ENCODE measurements at places on chromosomes 7 and 10.

DNA sequence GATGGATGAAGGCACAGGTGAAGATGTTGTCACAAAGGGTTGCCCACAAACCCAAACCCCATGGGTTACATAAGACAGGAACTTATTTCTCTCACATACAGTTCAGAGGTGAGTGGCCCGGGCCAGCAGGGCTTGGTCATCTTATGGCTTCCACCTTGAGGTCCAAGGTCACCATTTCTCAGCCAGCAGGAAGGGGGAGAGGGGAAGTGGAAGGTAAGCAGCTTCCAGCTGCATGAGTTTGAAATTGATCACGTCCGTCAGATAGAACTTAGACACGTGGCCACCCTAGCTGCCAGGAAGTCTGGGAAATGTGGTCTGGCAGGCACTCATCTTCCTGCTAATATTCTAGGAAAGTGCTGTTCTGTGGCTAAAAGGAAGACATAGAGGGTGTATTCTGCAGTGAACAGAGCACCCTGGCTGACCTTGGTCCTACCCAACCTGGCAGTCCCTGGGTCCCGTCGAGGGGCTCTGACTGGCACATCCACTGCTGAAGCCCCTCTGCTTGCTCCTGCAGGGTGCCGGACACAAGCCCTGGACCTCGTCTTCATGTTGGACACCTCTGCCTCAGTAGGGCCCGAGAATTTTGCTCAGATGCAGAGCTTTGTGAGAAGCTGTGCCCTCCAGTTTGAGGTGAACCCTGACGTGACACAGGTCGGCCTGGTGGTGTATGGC is 49.5 kb downstream of the VWA2 start:
- DNase-seq = no peak

DNA sequence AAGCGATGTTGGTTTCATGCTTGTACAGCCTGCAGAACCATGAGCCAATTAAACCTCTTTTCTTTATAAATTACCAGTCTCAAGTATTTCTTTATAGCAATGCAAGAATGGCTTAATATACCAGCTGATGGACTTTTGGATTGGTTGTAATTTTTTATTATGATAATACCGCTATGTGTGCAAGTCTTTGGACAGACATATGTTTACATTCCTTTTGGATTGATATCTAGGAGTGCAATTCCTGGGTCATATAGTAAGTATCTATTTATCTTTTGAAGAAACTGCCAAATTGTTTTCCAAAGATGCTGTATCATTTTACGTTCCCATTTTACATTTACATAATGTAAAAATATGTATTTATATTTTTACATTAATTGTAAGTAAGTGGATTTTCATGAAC is 81.2 kb upstream of the PIP4K2A start:
- DNase-seq = no peak

DNA sequence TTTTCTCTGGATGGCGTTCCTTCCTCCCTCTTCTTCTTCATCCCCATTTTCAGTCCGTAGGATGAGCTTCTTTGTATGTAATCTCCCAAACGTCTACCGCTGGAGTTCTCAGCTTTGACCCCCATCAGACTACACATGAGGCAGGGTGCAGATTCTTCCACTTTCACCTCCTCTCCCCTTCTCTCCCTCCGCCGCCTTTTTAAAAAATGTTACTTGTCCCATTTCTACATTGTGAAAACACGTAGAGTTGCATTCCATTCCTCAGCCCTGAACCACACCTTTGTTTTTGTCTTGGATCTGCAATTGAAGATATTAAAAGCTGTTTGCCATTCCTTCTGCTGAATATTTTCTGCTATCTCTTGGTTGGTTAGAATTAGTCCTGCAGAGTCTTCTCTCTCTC is 6.2 kb downstream of the ADIRF start:
- no peak for DNase-seq

- no peak for DNase-seq
Measured at GRCh38 chr10:119541046-119541445, 1.5 kb downstream of the RGS10 start.

- DNase-seq = no peak
Measured at GRCh38 chr7:158956805-158957509, 100.6 kb downstream of the DYNC2I1 start.
